A172 (cell line): ENCODE measurements at places on chromosomes 16 and 17.

- DNase-seq = no peak
These were observed 16.3 kb downstream of the HS3ST4 start for GRCh38 chr16:25707982-25708583.

DNA sequence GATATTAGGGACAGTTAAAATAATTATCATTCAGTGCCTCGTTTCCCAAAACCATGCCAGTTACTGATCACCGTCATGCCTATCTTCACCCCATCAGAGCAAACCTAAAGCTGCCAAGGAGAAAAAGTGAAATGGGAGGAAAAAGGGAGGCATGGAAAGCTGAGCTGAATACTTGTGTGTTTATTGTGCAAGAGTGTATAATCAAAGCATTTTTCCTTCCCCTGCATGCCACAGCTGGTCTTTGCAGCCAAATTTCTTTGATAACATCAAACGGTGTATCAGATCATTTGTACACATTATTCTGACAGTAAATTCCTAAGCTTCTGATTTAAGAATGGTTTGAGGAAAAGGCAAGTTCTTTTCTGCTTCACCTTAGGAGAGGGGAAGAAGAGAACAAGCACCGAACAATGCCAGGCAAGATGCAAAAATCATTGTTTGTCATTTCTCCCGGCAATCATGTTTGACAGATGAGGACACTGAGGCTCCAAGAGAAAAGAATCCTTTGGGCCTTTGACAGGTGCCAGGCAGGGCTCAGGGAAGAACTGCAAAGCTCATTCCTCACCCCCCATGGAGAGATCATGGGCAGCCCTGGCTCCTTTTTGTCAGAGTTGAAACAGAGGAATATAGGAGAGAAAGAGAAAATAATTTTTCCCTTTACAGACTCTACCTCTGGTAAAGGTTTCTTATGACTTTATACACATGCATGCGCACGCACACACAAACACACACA is 51.4 kb upstream of the ARHGAP44 start:
- no peak for DNase-seq

GRCh38 chr16:7713244-7713643 is 380.6 kb downstream of the RBFOX1 start:
- DNase-seq = no peak

DNA sequence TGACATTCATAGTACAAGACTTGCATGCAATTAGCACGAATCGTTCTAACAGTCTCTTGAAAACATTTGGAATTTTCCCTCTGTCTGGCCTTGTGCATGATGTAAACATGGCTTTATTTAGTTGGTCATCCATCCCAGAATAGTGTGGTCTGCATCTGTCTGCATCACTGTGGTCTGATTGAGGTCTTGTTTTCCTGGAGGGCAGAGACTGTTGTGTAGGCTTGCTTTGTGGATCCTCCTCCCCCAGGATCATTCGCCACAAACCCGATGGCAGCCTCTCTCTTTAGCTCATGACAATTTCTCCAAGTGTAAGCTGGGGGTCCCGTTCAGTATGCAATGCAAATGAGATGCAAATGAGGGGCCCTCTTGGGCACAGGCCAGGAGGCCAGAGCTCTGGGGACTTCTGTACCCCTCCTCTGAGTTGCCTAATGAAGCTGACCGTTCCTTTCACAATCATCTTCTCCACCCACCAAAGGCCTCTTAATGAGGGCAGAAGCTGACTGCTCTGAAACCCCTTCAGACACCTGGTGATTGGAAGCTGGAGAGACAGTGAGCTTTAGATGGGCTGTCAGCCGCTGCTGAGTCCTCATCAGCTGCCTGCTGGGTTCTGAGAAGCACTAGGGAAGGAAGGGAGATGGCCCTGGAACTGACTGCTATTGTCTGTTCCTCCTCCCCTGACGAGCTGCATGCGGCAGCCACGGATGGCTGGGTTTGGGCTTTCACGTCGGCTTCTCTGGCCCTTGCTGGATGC is 201.2 kb upstream of the CACNG3 start:
- DNase-seq = no peak

GRCh38 chr17:17680477-17681186 is 626 bp upstream of the RAI1 start:
- DNase-seq = no peak

- DNase-seq = peak; percentile 79
These were observed 9.5 kb downstream of the SULT1A2 start for GRCh38 chr16:28587386-28587785.
